Urothelium cell line (cell line): ENCODE measurements at places on chromosomes 11 and 22.
A peak's percentile ranks its signal among the peaks of the same experiment; 100 is the strongest.

DNA sequence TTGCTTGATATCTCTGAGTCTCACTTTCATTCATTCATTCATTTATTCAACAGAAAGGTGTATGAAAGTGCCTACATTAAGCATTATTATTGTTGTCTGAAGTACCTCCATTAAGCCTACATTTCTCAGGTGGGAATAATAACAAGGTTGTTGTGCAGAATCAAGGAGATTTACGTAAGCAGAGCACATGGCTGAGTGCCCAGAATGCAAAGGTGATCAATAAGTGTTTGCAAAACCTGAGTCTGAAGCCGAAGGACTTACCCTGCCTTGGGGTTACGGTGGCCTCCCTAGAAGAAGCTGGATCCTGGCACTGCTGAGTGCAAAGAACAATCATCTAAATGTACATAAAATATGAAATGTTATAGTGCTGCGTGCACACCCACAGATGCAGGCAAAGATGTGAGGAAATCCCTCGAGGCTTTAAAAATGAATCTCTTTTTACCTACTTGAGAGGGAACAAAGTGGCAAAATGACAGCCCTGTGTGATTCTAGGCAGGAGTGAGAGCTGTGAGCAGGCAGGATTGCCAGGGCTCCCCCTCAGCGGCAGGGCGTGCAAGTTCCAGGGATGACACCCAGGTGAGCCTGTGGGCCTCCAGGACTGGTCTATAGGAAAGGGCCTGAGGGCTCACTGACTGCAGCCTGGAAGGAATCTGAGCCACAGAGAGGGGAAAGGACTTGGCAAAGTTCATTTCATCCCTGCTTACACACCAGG, 133.1 kb upstream of the TBCEL start:
- no peak for DNase-seq

GRCh38 chr11:67699521-67699920, 25.1 kb upstream of the ALDH3B2 start:
- DNase-seq: no peak

- DNase-seq: no peak
Observed at GRCh38 chr11:126862664-126863243, 137.8 kb downstream of the KIRREL3 start.

DNA sequence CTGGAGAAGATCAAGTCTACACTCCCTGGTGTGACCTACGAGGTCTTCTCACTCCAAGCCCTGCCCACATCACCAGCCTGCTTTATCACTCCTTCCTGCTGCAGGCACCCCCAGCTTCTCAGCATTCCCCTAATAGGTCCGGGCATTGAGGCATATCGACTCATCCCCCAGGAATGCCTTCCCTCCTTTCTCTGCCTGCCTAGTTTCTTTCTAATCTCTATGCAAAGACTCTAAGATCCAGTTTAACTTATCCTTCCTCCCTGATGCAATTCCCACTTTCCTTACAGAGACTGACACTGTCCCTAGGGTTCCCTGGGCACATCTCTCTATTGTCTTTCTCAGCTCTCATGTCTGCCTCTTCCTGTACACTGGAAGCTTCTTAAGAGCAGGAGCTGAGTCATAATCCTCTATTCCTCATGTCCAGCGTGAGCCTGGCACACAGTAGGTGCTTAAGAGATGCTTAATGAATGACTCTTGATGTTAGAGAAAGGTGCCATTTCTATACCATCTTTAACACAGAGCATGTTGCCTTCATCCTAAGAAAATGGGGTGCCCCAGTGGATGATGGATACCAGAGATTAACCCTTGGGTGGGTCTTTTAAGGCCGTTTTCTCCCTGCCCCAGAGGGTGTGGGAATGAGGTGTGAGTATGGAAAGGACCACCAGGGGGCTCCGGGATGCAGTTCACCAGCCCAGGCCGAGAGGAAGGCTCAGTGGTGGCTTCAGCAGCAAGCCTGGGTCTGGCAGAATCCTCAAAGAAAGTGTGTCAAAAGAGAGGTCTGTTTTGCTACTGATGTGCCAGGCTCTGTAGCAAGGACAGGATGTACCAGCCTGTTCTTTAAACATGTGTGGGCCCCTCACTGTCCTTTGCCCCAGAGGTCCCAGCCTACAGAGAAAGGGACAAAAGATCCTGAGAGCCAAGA, 34.7 kb downstream of the PARVA start:
- peak; percentile 74 for DNase-seq

DNA sequence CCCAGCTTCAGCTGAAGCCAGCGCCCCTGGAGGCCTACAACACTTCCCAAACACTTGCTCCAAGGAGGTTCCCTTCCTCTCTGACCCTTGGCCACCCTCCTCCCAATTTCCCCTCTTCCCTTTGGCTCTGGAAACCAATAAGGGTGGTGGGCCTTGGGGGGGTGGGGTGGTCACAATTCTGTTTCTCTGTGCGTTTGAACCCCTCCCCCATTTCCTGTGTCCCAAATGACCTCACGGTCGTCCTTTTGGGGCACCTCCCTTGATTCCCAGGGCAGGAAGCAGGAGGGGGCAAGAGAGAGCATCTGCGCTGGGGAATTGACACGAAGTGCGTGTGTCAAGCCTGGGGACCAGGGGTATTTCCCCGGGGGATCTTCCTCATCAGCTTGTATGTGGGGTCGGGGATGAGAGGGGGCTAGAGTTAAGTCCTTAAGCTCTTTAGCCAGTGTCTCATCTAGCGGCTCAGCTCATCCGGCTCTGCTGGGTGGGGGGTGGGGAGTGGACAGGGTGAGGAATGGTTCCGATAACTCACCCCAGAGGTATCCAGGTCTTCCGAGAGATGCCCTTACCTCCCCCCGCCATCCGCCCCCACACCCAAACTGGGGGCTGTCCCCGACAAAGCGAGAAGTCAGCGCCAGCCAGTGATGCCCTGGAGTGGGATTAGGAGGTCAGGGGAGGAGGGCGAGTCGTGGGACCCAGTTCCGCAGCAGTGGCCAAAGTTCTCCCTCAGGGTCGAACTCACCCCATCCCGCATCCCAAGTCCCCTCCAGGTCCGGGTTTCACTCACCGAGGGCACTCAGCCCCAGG, 587 bp downstream of the ESAM start:
- no peak for DNase-seq

DNA sequence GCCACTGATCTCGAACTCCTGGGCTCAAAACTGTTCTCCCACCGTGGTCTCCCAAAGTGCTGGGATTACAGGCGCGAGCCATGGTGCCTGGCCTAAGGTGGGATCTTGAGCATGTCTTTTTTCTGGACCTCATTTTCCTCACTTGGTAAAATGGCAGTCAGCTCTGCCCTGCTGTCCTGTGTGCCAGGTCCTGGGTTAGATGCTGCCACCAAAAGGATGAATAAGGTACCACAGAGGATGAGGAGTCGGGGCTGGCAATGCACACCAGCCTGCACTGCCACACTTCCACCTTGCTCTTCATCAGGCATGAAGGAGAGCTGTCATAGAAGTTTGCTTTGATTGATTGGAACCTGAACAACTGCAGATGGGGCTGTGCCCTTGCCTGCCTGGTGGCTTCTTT, 32.3 kb downstream of the ACO2 start:
- no peak for DNase-seq

GRCh38 chr22:29912605-29913398, 29.8 kb downstream of the MTMR3 start:
- DNase-seq: peak; percentile 52

GRCh38 chr11:122703541-122704272, 48.2 kb downstream of the UBASH3B start:
- DNase-seq: no peak

GRCh38 chr11:64723117-64723906, at the start of gene NRXN2:
Gene NRXN2, minus strand, starts transcription at chr11:64723197. Its CDS starts 9,498 bp downstream, at chr11:64713699.
- DNase-seq: peak; percentile 97

- no peak for DNase-seq
Observed at GRCh38 chr11:120112174-120112796, 25.6 kb downstream of the TRIM29 start.

GRCh38 chr11:111308140-111308539, 9.8 kb downstream of the POU2AF3 start:
- no peak for DNase-seq

DNA sequence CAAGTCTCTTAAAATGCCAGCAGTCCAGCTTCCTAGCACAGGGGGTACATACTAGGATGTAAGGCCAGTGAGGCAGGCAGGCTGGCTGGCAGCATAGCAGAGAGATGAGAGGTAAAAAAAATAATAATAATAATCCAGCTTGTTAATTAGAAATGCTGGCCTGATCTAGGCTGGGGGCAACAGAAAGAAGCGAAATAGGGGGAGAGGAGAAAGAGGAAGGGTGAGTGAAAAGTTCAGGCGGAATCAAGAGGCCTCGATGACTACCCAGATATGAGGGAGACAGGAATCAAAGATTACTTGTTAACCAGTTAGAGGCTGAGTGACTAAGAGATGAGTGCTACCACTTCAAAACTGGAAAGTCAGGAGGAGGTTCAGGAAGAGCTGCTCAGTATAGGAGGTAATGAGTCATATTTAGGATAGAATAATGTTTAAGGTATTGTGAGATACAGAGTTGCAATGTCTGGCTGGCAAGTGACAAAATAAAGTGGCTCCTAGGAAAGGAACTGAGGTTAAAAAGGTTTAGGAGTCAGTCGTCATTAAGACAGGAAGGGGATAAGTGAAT, 2.8 kb downstream of the ALKBH8 start:
- DNase-seq: peak; percentile 43

GRCh38 chr11:2089536-2090165, 49.5 kb downstream of the IGF2 start:
- no peak for DNase-seq

- no peak for DNase-seq
Observed at GRCh38 chr11:1178906-1179305, 21.2 kb downstream of the MUC5AC start.

GRCh38 chr22:37923927-37924326, 17.8 kb downstream of the MICALL1 start:
- DNase-seq: no peak
